Stimulated activated CD8-positive, alpha-beta memory T cell treated with anti-CD3 and anti-CD28 coated beads, Interleukin-15, amount 100 ng/mL, for 4 hours (primary cell): ENCODE measurements at places on chromosomes 2 and 18.
A peak's percentile ranks its signal among the peaks of the same experiment; 100 is the strongest.

DNA sequence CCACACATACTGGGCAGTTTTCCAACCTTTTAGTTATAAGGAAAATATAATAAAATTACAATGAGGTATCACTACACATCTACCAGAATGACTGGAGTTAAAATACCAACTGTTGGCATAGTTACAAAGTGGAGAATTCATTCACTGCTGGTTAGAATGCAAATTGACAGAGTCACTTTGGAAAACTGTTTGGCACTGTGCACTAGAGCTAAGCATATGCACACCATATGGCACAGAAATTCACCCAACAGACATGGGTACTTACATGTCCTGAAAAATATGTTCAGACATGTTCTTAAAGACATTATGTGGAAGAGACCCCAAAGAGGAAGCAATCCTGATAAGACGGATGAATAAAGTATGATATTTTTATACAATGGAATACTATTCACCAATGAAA, 686.1 kb upstream of the RAB6C start:
- no peak for DNase-seq

GRCh38 chr2:127649684-127650040, 3.7 kb downstream of the GPR17 start:
- DNase-seq, result peak; percentile 61

DNA sequence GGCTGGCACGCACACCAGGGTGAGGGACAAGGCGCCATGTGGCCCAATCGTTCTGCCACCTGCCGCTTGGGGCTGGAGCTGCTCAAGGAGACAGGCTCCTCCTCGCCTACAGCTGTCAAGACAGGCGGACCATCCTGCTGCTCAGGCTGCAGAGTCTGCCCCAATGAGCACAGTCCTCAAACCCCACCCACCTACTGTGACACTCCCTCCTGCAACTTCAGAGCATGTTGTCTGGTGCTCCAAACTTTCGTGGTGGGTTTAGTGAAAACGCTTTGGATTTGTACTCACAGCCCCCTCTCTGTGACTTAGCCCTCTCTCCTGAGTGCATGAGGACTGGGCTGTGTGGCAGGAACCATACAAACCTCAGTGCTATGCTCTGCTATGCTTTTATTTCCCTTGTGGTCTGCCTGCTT, 23.2 kb upstream of the SLC35F6 start:
- DNase-seq, result no peak

DNA sequence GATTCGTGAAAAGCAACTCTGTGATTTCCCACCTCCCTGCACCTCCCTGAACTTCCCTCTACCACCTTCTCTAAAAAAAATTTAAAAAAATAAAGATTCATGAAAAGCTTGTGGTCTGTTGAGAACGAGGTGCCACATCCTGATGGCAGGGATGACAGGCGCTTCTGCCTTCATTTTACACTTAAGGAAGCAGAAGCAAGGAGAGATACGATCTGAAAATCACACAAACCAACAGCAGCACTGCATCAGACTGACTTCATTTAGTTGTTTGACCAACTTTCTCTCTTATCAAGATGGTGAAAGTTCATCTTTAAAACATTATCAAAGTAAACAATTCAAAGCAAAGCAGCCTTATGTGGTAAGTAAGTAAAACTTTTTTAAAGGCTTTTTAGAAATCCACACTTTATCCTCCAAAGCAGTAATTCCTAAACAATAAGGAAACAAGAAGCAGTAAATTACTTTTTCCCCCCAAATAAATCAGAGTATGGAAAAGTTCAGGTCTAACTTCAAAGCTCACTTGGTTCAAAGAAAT, 15.5 kb downstream of the WDFY1 start:
- no peak for DNase-seq

- DNase-seq, result no peak
These were observed 460.0 kb upstream of the MYT1L start for GRCh38 chr2:2791031-2791430.

DNA sequence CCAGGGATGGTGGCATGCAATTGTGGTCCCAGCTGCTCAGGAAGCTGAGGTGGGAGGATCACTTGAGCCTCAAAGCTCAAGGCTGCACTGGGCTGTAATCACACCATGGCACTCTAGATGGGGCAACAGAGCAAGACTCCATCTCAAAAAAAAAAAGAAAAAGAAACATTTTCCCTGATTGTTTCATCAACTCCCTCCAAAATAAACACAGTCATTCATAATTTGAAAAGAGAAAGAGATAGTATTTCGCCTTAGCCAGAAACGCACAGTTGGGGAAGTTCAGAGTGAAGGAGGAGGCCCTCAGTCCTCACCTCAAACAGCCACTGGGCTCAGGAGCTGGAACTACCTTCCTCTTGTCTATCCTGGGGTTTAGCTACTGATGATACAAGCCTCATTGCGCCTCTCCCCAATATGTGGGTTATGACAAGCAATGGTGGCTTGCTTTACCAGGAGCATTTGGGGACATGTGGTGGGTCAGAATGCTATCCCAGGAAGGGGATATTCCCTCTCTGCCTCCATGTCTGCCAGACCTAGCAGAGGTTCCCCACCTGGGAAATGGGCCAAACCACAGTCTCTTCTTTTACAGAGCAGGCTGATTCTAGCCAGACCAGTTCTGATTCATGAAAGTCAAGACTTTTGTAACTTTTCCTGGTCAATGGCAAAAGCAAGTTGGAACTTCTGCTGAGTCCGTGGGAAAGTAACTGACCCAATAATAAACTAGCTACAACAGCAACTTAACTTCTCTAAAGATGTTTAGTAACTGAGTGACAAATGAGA, 22.2 kb upstream of the TMEM87B start:
- DNase-seq, result no peak

GRCh38 chr2:15636972-15637785, 45.5 kb downstream of the DDX1 start:
- DNase-seq, result peak; percentile 27

DNA sequence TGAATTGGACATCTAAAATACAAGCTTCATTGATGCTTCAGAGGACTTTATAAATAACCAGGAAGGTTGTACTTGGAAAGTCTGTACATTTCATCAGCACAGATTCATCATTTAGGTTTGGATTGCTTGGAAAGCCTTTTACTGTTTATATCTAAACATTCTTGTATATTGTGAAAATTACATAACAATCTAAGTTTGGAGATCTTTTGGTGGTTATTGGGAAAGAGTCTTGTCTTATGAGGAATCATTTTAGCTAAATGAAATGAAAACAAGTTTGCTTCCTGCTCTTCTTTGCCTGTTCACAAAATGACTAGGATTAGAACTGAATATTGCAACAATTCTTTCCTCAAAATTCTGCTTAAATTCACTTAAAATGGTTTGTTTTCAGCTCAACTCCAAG, 79.3 kb downstream of the ABI2 start:
- DNase-seq, result no peak

GRCh38 chr18:57801325-57801724, 1.8 kb downstream of the ATP8B1 start:
- no peak for DNase-seq

DNA sequence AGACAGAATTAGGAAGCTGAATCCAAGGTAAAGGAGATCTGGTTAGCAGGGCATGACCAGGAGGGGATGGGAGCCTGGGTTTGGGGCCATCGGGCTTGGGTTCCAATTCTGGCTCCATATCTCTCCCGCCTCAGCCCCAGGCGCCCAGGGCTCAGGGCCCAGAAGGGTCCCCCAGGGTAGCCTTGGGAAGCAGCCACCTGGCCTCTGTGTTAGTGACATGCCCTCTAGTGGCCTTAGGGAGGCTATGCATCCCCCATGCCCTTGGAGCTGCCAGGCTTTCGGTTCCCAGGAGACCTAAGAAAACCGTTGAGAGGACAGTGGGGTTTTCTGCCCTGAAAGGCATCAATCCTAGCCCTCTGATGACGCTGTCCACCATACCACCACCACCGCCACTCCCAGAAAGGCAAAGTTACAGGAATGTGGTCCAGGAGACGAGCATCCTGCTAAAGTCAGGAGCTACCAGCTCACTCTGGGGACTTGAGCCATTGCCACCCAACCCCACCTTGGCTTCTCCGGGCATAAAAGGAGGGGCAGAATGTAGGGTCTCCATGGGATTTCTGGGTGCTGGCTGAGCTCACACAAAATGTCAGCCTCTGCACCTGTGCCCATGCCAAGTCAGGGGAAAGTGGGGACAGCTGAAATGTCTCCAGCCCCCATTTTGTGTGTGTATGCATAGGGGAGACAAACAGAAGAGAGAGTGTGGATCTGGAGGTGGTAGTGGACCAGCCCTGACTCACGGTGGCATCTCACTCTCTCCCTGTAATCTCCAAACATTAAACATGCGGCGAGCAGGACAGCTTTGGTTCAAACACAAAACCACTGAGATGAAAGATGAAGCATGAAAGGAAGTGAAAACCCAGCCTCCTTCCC, 56.5 kb downstream of the EMX1 start:
- DNase-seq, result no peak

GRCh38 chr2:47038656-47039488, 116.2 kb downstream of the STPG4 start:
- no peak for DNase-seq
